ENCODE measurements at places on chromosomes 6 and 20. TPM values are rescaled to one million over a fixed set of nuclear protein-coding genes. Genes with fewer than 3 reads are reported as not detected.

The CALHM4 gene
- total RNA-seq: not detected

The TGM3 gene
- not detected for total RNA-seq

The RRP36 gene
- 60.9 TPM for total RNA-seq

The BICRAL gene
- 22.9 TPM for total RNA-seq

The GINS1 gene
- 36.5 TPM for total RNA-seq

The GPX5 gene
- total RNA-seq: not detected

- no peaks in the 10 kb centered on the region for H3K4me1 ChIP-seq
- no peak overlapping the region for H3K27ac ChIP-seq
- H3K27me3 ChIP-seq: no peaks in the 10 kb centered on the region
Measured at GRCh38 chr20:11301699-11302098, 616.0 kb upstream of the BTBD3 start.

DNA sequence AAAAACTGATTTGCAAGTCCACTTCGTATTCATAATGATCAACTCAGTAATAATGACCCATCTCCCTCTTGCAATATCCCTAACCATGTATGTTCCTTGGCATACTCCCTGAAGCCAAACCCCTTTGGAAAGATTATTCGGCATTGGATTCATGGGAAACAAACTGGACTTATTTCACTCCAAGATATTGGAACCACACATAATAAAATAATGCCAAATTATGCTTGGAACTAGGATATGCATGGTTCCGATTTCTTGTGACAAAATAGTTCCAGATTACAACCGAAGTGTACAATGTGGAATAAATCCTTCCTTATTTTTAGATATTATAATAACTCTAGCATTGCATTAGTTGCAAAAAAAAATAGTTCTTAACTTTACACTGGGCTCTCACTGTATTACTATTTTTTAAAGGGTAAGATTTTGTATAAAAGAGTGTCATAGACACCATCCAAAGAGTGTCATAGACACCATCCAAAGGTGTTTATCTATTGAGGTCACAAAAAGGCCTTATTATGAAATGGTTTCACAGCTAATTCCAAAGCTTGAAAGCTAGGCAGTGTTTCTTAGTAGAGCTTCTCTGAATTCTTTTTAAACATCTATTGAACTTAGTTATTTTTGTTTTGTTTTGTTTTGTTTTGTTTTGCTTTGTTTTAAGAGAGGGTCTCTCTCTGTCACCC, 410.9 kb upstream of the JARID2 start:
- peaks cover 17% of the 10 kb centered on the region for H3K27me3 ChIP-seq
- H3K27ac ChIP-seq: no peak overlapping the region
- no peak for DNase-seq
- H3K4me1 ChIP-seq: no peaks in the 10 kb centered on the region
- H3K36me3 ChIP-seq: no peaks in the 10 kb centered on the region
- no peak overlapping the region for H3K4me3 ChIP-seq

- no peak for DNase-seq
- H3K4me1 ChIP-seq: peaks cover 2% of the 10 kb centered on the region
- no peaks in the 10 kb centered on the region for H3K36me3 ChIP-seq
- H3K4me3 ChIP-seq: no peak overlapping the region
- H3K27me3 ChIP-seq: peaks cover 74% of the 10 kb centered on the region
- H3K27ac ChIP-seq: no peak overlapping the region
Measured at GRCh38 chr6:99353126-99353525, 3.7 kb upstream of the FAXC start.

DNA sequence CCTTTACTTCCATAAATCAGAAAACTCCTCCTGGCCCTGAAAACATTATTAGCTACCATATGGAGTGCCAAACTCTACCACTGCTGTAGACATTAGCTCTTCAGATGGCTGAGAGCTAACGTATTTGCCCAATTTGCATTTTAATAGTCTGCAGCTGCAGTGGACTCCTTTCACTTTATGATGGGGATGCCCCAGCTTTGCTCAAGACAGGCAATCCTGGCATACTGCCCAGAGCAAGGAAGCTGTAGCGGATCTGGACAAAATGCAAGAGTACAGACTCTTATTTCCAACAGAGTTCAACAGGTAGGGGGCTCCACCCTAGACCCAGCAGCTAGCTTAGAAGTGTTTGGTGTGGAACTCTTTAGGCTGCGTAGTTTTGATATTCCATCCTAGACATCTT, 246.7 kb downstream of the FOXC1 start:
- no peaks in the 10 kb centered on the region for H3K27me3 ChIP-seq
- no peak overlapping the region for H3K27ac ChIP-seq
- H3K36me3 ChIP-seq: no peaks in the 10 kb centered on the region

DNA sequence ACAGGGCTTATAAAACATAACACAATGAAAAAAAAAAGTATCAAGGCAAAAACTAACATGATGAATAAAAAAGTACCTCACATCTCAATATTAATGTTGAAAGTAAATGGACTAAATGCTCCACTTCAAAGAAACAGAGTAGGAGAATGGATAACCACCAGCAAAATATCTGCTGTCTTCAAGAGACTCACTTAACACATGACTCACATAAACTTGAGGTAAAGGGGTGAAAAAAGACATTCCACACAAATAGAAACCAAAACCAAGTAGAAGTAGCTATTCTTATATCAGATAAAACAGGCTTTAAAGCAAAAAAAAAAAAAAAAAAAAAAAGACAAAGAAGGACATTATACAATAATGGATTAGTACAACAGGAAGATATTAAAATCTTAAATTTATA, 86.9 kb downstream of the TBC1D32 start:
- DNase-seq: no peak
- no peaks in the 10 kb centered on the region for H3K27me3 ChIP-seq
- no peak overlapping the region for H3K4me3 ChIP-seq
- H3K27ac ChIP-seq: peak overlapping the region; percentile 20
- H3K36me3 ChIP-seq: peaks cover 45% of the 10 kb centered on the region
- H3K4me1 ChIP-seq: peaks cover 14% of the 10 kb centered on the region

DNA sequence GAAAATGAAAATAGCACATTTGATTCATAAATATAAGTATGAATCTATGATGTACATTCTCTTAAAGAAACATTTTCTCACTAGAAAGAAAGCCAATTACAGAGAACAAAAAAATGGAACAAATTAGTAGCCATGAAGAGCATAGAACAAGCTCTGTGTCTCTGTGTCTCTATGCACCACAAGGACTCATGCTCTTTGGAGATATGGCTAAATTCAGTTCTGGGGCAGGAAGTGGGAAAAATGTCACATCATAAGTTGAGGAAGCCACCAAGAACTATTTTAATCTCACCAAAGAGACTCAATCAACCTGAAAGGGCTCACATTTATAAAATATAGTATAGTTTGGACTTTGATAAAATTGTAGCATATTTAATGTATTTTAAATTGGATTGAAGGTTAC, 1259.8 kb upstream of the GJE1 start:
- no peak for DNase-seq
- no peaks in the 10 kb centered on the region for H3K27me3 ChIP-seq
- H3K4me3 ChIP-seq: no peak overlapping the region
- H3K36me3 ChIP-seq: no peaks in the 10 kb centered on the region
- no peak overlapping the region for H3K27ac ChIP-seq
